ENCODE measurements at places on chromosomes 2 and 18.

- DNase-seq = no peak
Measured at GRCh38 chr2:37707393-37707792, 36.0 kb upstream of the CDC42EP3 start.

GRCh38 chr2:163572850-163573249, 163.0 kb downstream of the FIGN start:
- no peak for DNase-seq

DNA sequence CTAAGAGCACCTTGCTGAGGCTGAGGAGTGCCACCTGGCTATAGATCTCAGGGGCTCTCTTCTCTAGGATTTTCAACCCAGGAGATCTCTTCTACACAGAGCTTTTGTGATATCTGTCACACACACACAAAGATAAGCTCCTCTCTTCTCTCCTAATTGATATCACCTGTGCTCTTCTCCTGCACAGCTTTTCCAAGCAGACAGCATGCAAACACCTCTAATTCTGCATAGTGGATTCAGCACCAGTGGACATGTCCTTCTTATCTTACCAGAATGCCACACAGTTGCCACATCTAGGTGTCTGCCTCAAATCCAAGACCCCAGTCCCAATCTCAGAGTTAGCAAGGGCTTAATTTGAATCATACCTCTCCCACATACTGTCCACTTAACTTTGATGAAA, 43.9 kb downstream of the LRATD1 start:
- no peak for DNase-seq

GRCh38 chr2:86488561-86489250, 47.5 kb downstream of the KDM3A start:
- no peak for DNase-seq

DNA sequence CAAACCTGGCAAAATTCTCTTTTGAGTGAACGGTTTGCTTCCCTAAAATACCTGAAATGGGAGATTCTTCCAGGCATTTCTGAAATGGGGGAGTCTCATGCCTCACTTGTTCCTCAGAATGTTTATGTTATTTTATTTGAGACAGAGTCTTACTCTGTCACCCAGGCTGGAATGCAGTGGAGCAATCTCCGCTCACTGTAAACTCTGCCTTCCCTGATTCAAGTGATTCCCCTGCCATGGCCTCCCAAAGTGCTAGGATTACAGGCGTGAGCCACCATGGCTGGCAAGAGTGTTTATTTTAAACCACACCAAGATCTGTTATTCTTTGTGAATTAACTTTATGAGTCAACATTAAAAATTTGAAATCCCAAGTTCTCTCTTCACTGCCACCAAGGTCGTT, 6.4 kb upstream of the FHL2 start:
- DNase-seq = no peak

- no peak for DNase-seq
Measured at GRCh38 chr2:107248932-107249331, 363.0 kb upstream of the ST6GAL2 start.

DNA sequence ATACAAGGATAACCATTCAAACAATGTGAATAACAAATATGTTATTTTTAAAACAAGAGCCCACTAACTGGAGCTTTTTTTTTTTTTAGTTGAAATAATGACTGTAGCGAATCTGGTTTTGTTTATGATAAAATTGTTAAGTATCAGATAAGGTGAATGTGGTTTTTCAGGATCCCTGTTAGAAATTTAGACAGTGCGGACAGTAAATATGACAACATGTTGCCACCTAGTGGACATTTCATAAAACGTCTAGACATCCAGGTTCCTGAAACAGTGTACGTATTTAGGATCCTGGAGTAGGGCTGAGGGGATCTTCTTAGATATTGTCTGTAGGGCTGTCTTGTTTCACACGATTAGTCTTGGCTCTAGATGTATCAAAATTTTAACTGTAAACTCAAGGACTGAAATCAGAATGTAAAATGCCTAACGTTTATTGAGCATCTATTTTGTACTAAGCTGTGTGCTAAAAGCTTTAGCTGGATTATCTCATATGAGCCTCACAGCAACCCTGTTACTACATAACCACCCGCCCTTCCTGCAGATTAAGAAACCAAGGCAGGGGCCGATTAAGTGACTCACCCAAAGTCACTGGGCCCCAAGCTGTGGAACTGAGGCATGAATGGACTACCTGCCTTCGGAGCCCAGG, 23.9 kb upstream of the CCDC68 start:
- peak; percentile 76 for DNase-seq

GRCh38 chr2:23286758-23287704, 97.9 kb upstream of the KLHL29 start:
- no peak for DNase-seq

DNA sequence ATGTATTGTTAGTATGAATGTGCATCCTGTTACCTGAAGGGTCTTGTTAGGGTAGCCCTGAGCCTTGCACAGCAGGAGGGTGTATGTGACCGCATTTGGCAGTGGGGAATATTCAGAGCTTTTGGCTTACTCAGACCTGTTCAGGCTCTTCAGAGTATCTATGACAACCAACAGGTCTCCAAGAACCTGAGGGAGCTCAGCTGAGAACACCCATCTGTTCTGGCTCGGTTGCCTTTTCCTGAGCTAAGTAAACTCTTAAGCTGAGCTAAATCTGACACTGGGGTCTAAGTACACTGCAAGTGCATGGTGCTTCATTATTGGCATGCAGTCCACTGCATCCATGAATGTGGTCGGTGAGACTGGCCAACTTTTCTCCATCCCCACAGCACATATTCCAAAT, 92.4 kb upstream of the CHST9 start:
- DNase-seq = no peak

DNA sequence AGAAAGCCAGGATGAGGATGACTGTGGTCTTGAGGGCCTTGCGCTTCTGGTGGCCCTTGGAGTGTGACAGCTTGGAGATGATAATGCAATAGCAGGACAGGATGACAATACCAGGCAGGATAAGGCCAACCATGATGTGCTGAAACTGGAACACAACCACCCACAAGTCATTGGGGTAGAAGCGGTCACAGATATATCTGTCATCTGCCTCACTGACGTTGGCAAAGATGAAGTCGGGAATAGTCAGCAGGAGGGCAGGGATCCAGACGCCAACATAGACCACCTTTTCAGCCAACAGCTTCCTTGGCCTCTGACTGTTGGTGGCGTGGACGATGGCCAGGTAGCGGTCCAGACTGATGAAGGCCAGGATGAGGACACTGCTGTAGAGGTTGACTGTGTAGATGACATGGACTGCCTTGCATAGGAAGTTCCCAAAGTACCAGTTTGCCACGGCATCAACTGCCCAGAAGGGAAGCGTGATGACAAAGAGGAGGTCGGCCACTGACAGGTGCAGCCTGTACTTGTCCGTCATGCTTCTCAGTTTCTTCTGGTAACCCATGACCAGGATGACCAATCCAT, 2.7 kb downstream of the CXCR4 start:
- DNase-seq = no peak

GRCh38 chr2:239934571-239935171, 90.5 kb downstream of the NDUFA10 start:
- DNase-seq = peak; percentile 42

GRCh38 chr2:86471637-86472036, 30.5 kb downstream of the KDM3A start:
- no peak for DNase-seq

DNA sequence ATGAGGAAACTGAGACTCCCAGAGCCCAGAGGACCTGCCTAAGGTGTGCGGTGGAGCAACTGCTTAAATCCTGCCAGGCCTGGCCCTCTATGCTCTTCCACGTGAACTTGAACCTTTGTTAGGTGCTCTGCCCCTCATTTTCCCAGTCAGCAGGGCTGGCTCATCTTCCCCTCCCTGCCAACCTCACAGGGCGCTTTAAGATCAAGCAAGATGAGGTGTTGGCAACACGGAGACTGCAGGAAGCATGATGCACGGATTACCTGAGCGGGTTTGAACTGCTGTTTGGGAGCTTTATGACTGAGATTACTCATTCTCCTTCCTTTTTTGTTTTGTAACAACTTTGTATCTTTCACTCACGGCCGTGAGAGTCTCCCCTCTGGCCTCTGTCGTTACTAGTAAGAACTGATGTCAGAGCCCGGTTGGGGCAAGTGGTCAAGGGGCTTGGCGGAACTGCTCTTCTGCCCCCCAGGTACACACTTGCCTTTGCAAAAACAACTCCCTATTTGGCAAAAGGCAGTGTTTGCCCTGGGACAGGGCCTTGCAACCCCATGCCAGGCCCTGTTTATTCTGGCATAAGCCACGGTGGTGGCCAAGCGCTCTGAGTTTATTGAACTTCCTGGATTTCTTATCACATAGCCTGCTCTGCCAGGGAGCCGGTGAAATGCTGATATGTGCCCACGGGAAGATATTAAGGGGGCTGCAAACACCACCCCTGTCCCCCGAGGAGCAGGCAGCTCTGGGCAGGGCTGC, 127.8 kb downstream of the INHBB start:
- no peak for DNase-seq

- no peak for DNase-seq
Measured at GRCh38 chr2:120206022-120206581, 17.1 kb downstream of the TMEM185B start.

DNA sequence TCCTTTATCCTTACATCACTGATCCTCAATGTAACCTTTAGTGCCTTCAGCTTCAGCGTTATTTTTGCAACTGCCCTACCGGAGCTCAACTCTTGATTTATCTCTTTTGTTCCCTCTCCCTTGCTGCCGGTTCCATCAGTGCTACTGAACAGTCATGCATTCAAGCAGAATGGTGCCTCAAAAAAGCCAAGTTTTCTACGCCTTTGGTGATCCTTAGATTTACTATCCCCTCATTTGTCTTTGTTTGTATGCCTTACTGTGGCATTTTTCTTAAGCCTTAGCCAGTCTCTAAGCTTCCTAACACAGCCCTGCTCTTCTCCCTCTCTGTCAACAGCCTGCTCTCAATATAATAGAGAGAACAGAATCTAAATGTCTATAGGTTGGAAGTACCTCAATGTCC, 847.7 kb downstream of the CPS1 start:
- no peak for DNase-seq

- no peak for DNase-seq
Measured at GRCh38 chr2:169010633-169011460, 20.3 kb downstream of the ABCB11 start.

DNA sequence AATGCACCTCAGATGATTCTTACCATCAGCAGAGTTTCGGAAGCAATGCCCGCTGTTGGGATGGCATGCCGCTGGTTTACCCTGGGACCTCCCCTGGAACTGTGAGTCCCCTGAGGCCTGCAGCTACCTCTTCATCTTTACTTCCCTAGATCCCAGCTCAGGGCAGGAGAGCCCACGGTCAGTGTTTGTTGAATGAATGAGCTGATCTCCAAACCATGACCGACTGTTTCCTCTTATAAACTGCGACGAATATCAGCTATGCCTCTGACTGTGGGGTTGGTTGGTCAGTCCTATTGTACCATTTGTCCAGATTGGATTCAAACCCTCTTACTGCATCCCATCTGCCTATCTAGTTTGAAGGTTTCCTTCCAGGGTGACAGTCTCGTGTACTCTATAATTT, 64.4 kb downstream of the DDX1 start:
- DNase-seq = no peak

DNA sequence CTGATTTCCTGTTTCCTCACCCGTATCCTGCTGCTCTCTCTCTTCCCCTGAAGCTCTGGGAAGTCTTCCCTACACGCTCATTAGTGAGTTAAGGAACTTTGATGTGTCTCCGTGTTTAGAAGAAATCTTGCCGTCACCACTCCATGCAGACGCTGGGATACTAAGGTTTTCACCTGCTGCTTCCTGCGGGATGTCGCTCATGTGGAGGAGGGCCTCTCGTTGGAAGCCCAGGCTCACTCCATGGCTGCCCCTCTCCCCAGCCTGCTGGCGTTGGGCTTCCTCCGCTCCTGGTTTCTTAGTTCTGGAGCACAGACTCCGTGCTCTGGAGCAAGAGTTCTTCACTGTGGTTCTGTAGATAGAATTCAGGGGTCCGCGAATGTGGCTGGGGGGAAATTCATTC, 326.3 kb downstream of the GBX2 start:
- no peak for DNase-seq

DNA sequence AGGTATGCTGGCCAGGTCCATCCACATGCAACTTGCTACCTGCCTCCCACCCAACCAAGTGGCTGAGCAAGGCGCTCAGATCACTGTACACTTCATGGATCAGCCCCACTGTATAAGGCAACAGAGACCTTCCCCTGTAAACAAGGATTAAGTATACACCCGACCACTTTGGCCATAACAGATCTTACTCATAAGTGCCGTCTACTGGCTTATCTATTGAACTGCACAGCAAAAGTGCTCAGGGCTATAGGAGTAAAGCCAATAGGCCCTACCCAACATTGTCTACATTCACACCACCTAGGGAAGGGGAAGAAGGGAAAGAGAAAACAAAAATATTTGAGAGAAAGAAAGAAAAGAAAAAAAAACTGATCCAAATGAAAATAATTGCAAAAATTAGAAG, 663.9 kb upstream of the LRRTM1 start:
- DNase-seq = no peak

- no peak for DNase-seq
Measured at GRCh38 chr2:45291296-45291701, 282.0 kb upstream of the SIX2 start.

DNA sequence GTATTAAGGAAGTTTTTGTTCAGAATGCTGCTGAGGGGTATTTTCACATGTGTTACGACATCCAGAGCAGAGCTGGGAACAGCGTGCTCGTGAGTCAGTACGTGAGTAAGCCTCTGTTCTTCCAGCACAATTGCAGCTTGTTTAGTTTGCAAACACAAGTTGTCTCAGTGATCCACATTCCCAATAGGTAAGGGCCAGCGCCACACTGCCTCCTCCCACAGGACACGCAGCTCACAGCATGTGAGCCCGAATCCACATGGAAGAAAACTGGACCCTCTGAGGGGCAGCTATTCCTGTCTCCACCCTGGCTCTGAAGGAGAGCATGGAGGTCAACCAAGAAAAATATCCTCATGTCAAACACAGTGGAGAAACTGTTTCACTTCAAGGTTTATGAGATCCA, 173.9 kb upstream of the PID1 start:
- DNase-seq = no peak

DNA sequence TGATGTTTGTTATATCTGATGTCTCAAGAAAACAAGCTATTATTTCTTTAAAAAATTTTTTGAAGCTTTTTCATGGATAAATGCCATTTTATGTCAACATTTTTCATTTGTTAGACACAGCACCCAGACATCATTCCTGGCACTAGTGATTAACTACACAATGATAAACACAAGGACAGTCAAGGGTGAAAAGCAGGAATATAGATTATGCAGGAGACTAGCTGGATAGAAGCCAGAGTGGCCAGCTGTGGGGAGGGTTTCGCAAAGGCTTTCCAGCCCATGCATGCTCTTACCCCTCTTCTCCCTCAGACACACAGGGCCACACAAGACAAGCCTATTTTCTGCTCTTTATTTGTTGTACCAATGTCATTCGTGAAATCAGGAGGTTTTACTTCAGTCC, 127.1 kb upstream of the TTC39C start:
- no peak for DNase-seq

GRCh38 chr2:184504252-184504651, 94.1 kb upstream of the ZNF804A start:
- DNase-seq = no peak
